Activated CD8-positive, alpha-beta T cell treated with anti-CD3 and anti-CD28 coated beads for 36 hours (primary cell): ENCODE measurements at places on chromosomes 13 and 19. TPM values are rescaled to one million over a fixed set of nuclear protein-coding genes. Genes with fewer than 3 reads are reported as not detected.

- no peaks in the 10 kb centered on the region for H3K27me3 ChIP-seq
- H3K4me1 ChIP-seq = peaks cover 40% of the 10 kb centered on the region
Measured at GRCh38 chr19:17757125-17757524, 5.8 kb downstream of the FCHO1 start.

DNA sequence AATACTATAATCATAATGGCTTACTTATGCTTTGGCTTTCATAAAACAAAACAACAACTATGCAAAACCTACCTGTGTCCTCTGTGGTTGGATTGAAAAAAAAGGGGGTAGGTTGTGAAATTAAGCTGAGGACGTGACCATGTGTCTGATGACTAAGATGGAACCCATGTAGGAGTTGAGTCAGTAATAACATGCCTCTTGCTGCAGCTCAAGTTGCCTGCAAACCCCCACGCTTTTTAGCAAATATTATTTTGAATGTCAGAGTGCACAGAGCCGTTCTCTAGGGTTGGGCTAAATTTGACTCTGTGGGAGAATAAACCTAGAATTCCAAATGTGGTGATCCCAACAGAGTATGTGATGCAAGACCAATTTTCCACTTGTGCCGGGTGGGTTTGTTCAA is 209.3 kb downstream of the KCNRG start:
- DNase-seq = peak; percentile 66
- no peaks in the 10 kb centered on the region for H3K36me3 ChIP-seq
- peaks cover 12% of the 10 kb centered on the region for H3K27me3 ChIP-seq
- H3K4me1 ChIP-seq = peaks cover 51% of the 10 kb centered on the region

DNA sequence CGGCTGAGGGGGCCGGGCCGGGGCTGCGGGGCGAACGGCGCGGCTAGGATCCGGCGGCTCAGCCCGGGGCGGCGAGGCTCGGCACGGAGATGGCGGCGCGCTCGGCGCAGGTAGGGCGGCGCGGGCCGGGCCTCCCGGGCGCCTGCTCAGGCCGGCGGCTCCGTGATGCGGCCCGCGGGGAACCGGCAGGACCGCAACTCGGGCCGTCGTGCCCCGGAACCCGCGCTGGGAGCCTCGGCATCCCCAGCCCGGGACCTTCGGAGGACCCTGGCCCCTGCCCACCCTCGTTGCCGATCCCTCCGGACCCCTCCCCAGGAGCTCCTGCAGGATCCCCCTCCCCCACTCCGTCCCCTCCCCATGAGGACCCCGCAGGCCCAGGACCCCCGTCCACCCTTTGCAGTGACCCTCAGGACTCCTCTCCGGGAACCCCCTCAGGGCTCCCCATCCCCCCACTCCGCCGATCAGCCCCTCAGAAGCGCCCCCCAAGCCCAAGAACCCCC is 304 bp downstream of the EVI5L start:
- peak overlapping the region; percentile 67 for H3K4me3 ChIP-seq
- no peak overlapping the region for H3K27ac ChIP-seq
- H3K4me1 ChIP-seq = peaks cover 14% of the 10 kb centered on the region
- peaks cover 3% of the 10 kb centered on the region for H3K27me3 ChIP-seq
- no peak for DNase-seq

The ADGRE3 gene
- not detected for total RNA-seq

The KCNN1 gene
- total RNA-seq = 1.7 TPM
